OCI-M1 (cell line): ENCODE measurements at places on chromosomes 2 and 18.

DNA sequence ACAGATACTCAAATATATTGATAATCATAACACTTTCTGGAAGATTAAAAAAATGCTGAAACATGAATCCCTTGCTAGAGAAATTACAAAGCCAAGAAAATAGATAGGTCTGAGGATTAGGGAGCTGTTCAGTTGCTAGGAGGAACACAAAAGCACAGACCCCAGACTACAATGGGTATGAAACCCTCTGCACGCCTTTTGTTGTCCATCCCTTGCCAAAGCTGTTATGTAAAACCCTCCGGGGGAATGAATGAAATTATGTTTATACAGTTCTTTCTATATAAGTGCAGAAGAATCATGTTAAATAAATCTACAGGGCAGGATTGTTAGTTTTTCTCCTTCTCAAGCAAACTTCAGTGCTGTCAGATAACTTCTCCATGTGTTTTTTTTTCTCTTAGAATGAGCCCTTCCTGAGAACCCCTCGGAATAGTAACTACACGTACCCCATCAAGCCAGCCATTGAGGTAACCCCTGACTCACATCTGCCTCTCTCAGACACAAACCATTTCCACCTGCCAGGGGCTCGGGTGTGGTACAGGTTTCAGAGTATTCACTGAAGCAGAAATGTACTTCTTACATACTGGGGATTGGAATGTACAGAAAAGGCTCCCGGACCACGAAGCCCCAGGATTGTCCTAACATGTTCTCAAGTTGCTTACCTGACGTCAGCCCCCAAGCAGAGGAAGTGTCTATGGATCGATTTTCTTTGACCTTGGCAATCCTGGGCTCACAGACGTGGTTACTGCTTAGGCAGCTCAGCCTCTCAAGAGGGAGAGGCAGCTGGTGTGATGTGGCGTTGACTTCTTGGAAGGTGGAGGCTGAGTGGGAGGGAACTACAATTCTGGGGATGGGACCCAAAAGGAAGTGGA lies 118.0 kb downstream of the PLB1 start:
- DNase-seq = no peak

DNA sequence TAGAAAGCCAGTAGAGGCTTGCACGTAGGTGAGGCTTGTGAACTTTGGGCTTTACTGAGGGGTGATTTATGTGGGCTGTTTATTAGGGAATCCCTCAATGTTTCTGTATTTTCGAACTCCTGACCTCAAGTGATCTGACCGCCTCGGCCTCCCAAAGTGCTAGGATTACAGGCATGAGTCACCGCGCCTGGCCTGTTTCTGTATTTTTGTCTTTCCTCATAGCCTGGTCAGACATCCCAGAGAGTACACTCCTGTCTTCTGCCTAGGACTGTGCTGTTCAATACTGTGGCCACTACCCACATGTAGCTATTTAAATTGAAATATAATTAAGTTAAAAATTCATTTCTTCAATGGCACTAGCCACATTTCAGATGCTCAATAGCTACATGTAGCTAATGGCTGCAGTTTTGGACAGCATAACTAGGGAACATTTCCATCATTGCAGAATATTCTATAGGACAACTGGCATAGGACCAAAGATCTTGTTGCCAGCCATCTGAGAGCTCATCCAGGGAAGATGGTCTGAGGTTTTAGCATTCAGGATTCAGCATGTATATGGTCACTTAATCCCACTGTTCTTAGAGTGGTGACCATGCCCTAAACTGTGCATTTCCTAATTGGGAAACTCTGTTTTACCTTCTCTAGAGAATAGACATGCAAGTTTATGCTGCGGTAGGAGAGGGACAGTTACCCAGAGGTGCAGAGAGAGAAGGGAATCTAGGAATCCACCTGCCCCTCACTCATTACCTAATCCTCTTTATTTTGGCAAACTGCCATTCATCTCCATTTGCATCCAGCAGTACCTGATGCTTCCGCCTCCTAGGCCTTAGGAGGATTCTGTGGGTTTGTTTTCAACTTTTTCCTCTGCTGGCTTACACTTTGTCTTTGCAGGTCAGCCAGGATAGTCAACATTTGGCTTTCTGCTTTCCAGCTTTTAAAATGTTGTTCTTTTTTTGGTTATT lies 64.4 kb downstream of the LCLAT1 start:
- peak; percentile 33 for DNase-seq

DNA sequence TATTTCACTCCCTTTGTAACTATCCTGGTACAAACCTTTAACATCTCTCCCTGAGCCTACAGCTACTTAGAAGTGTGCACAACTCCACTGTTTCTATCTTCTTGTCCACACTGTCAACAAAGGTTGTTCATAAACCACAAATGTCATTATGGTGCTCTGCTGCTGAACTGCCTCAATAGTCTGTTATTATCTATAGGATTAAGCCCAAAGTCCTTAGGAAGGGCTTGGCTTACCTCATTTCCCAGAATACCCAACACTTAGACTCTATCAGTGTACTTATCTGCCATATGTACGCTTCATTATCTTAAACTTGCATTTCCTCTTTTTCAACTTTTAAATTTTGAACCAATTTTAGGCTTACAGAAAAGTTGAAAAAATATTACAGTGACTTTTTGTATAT lies 94.2 kb downstream of the HNMT start:
- peak; percentile 85 for DNase-seq

DNA sequence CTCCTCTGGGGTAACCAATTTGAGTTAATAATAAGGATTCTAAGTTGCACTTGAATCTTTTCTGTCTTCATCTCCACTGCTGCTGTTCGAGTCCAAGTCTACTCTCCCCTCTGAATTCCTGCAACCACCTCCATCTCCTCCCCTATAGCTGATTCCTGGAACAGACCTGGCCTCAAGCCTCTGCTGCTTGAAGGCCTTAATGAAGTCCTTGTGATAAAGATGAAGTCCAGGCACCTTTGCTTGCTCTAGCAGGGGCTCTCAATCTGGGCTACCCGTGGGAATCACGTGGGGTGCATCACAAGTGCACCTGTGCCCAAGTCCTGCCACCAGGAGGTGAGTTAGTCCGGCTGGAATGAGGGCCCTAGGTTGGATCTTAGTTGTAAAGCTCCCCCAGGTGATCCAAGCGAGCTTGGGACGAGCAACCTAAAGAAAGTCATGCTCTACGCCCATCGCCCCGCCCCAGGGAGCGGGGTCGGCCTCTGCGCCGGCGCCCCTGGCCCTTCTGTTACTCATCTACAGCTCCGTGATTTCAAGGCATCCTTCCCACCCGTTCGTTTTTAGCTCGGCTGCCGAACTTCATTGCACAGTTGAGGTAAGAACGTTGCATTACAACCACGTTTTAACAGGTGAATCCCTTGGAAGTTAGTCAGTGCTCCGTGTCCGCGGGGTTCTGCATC lies 905 bp upstream of the IAH1 start:
- no peak for DNase-seq

- DNase-seq = peak; percentile 78
Measured at GRCh38 chr2:168119515-168120141, 127.8 kb downstream of the STK39 start.

GRCh38 chr2:109563980-109564550 lies 49.7 kb downstream of the SEPTIN10 start:
- DNase-seq = no peak

GRCh38 chr2:200225951-200226350 lies 80.5 kb upstream of the SPATS2L start:
- no peak for DNase-seq

- no peak for DNase-seq
Measured at GRCh38 chr2:58876126-58876525, 635.0 kb upstream of the FANCL start.

DNA sequence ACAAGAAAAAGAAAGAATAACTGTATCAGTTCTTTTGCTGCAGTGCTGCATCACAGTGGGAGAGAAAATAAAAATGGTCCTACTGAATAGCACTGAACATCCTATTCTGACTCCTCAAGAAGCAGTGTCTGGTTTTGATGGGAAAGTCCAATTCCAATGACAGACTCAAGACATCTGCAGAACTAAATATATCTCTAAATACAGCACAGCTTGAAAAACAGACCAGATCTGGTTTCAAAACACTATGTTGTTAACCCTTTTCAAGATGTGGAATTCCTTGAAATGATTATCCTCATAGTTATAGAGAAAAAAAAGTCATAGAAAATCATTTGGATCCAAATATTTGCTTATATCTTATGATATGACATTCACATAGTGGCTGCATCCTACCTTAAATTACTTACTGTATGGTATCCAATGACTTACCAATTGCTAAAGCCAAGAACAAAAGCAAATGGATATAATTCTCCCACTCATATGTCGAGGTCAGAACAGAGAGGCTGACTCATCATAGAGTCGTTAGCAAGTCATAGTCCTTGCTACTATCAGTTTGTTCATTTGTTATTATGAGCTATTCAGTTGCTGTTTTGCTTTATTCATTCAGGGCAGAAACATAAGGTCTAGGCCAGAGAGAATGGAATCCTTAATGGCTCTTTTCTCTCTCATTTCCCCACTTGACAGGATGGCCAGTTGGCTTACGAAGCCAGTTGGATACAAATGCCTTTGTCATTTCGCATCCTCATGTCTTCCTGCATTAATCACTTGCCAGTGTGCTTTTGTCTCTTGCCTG lies 62.5 kb upstream of the ACVR2A start:
- DNase-seq = peak; percentile 52

- DNase-seq = no peak
Measured at GRCh38 chr2:100971221-100971620, 30.9 kb upstream of the RPL31 start.

- no peak for DNase-seq
Measured at GRCh38 chr18:49139766-49140165, 189.0 kb upstream of the SMAD7 start.

- no peak for DNase-seq
Measured at GRCh38 chr2:419687-420317, 131.9 kb upstream of the ALKAL2 start.

- DNase-seq = no peak
Measured at GRCh38 chr18:62979900-62980299, 264.6 kb downstream of the PHLPP1 start.

DNA sequence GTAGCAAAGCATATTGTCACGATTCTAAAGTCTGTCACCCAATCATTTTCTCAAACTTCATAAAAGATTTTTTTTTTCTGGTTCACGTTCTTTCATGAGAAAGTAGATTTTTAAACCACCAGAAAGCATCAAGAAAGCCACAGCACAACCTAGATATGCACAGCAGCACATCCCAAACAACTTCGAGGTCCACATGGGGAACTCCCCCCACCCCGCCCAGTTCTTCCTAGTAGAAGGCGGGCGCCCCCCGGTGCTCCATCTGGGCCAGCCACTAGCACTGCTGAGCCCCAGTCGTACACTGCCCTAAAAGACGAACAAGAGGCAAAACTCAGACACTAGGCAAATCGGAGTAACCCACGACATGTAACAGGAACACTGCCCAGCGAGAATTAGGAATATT lies 15.5 kb downstream of the HDLBP start:
- no peak for DNase-seq

- DNase-seq = no peak
Measured at GRCh38 chr2:42404676-42405075, 43.7 kb upstream of the COX7A2L start.

DNA sequence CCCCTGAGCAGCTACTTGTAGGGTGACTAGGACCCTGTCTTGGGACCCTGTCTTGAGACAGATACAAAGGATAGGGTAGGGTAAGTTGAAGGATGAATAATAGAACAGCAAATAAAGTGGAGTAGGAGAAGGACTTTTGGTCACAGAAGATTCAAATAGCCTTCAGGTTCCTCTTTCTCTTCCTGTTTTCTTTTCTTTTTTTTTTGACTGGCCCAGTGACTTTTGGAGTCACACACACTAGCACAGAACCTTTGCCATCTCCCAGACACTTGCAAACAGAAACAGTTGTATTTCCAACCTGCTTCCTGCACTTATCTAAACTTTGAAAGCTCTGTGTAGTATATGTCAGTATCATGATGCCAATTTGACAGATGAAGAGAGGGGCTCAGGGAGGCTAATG lies 108.2 kb downstream of the TDRD15 start:
- peak; percentile 66 for DNase-seq

- no peak for DNase-seq
Measured at GRCh38 chr2:217858519-217859491, 144.0 kb downstream of the TNS1 start.

- DNase-seq = no peak
Measured at GRCh38 chr2:101617796-101618195, 79.7 kb upstream of the MAP4K4 start.

DNA sequence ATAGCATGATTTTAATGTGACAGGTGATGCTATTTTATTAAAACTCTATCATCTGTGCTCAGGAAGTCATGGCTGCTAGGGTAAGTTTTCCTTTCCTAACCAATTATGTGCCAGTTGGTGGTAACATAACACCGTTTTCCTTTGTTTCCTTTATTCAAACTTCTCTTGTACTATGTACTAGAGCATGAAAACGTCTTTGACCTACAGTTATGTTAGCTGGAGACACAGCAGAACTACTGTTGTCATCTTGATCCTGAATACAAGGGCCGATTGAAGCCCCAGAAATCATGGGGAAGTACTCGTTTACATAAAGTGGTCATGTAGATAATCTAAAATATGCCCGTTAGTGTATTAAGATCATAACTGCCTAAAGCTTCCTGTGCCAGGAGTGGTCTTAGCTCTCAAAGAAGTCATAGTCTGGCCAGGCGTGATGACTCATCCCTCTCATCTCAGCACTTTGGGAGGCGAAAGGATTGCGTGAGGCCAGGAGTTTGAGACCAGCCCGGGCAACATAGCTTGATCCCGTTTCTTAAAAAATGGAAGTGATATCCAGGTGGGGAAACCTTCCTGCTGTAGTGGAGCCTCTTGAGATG lies 20.5 kb downstream of the NEDD4L start:
- DNase-seq = peak; percentile 41

- DNase-seq = no peak
Measured at GRCh38 chr18:21901423-21901945, 160.9 kb downstream of the MIB1 start.

DNA sequence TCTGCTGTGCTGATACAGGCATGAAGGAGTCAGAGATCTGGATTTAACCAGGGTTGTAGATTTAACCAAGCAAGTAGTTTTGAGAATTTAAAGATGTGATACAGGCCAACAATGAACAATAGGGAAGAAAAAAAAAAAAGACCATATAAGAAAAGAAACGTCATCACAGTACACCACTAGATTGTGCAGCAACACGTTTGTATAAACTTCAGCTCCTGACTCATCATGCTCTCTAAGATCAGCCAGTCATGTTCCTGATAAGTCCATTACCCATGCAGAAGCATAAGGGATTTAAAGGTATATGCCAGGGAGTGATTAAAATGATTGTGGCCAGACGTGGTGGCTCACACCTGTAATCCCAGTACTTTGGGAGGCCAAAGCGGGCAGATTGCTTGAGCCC lies 22.3 kb upstream of the ERICH2 start:
- peak; percentile 38 for DNase-seq

- peak; percentile 44 for DNase-seq
Measured at GRCh38 chr2:71748227-71748626, 294.9 kb downstream of the DYSF start.

DNA sequence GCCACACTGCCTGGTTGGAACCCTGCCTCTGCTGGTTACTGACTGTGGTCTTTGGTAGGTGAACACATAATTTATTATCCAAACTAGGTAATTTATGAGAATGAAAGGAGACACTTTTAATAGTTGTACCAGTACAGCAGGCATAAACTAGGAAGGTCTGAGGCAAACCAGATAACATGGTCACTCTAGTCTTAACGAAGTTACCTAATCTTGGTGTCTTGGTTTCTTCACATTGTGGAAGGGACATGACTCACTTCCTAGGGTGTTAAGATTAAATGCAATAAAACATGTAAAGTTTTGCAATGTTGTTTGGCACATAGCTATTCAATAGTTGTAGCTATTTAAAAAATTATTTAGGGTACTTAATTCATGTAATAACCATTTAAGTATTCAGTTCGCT lies 23.3 kb downstream of the SPTBN1 start:
- peak; percentile 19 for DNase-seq

GRCh38 chr2:208407667-208408066 lies 1.1 kb downstream of the PTH2R start:
- no peak for DNase-seq

GRCh38 chr2:226180281-226180884 lies 619.2 kb downstream of the IRS1 start:
- DNase-seq = no peak
